AML-193 (cell line): ENCODE measurements at places on chromosomes 7 and 10.

DNA sequence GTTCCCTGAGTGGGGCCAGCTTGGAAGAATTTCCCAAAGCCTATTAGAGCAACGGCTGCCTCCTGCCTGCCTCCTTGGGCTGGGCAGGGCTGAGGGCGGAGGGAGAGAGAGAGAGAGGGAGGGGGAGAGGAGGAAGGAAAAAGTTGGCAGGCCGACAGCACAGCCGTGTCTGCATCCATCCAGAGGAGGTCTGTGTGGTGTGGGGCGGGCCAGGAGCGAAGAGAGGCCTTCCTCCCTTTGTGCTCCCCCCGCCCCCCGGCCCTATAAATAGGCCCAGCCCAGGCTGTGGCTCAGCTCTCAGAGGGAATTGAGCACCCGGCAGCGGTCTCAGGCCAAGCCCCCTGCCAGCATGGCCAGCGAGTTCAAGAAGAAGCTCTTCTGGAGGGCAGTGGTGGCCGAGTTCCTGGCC is at the start of gene AQP1:
AQP1 (plus strand) TSS at position 293 of the 409 bp plus-strand sequence; CDS start at position 350, 57 bp downstream.
- DNase-seq, result no peak

DNA sequence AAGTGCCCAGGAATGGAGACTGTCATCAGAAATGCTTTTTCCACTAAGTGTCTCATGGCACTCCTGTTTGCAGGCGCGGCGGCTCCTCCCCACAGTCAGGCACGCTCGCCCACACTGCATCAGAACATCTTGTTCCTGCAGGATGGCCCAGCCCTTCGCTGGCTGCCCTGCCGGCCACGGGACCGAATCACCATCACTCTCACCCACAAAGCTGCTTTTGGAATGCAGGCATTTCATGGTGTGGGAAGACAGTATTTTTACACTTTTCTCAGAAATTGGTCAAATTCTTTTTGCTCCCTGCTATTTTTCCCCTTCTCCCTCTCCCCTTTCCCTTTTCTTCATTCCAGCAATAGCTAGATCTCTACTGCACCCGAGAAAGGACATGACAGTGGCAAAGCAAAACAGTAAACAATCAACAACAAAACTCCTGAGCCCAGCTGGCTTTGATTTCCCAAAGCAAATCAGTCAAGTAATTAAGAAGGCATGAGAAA is 176.1 kb upstream of the TNS3 start:
- DNase-seq, result no peak

DNA sequence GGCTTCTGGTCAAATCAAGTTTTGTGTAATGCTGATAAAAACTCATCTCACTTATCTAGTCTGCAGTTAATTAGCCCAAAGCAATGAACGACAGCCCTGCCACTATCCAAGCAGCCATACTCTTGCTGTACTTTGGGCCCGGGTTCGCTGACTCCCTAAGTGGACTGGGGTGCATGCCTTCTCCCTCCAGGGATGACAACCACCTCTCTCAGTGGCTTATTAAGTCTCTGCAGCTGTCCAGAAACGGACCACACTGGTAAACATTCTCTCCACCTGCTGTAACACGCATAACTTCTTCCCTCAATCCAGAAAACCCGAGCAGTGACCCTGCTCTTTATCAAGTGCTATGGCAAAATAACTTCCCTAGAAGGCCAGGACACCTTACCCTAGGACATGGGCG is 3.9 kb downstream of the FBXW4 start:
- DNase-seq, result no peak

GRCh38 chr7:113752289-113752688 is 166.5 kb downstream of the PPP1R3A start:
- no peak for DNase-seq

DNA sequence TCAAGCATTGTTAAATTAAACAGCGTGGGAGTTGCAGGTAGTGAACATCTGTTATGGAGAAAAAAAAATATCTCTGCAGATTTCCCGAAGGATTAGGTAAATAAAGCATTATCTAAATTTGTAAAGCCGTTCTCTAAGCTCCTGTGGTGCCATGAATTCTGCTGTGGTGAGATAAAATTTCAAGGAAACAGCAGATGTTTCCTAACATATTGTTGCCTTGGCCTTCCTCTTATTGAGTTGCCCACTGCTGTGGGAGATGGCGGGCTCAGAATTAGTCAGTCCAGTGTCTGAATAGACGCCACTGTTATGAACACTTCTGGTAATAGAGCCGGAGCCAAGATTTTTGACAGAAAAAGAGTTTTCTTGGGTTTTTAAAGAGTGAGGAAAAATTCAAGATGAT is 82.6 kb upstream of the ELMO1 start:
- no peak for DNase-seq

DNA sequence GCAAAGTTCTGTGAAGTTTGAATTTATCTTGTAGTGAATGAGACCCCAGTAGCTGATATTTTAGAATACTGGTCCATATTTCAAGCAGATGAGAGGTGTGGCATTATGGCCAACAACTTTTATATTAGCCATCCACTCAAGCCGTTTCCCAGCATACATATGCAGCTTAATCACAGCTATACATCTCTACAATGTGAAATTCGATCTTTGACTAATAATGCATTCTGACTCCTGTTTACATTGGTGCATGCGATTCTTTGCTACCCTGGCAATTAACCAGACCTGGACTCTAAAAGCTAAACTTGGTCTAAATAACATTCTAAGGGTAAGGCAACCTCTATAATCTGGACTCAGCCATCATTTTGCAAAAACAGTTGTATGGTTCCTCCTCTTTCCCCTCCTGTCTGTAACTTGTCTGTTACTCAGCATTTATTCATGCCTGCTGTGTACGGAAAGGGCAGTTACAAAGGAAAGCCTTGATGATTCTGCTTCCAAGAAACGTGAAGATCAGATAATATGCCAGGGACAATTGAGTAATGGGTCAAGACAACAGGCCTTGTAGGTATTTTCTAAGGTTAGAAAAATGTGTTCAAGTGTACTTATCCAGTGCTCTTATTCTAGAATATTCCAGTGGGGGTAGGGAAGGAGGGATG is 50.6 kb downstream of the PNLIPRP2 start:
- no peak for DNase-seq

DNA sequence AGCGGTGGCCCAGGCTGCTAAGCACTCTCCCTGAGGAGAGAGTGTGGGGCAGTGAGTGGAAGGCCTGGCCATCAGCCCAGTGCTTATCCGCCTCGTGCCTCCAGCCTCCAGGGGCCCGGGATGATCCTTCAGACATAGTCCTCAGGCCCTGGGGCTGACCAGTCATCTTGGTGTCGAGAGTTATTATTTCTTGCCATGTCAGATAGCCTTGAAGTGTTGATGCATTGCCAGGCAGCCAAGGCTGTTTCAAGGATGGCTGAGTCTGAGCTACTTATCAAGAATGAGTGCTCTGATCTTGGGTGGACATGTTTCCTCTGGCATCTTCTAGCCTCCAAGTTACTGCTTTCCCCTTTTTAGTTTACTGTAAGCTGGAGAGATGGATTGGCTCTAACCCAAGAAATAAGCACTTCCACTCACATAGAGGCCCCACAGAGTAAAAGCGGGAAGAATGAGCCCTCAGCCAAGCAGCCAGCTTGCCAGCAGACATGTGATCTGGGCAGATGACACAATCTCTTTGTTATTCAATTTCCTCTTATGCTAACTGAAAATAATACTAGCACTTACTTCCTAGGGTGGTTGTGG is 136.5 kb upstream of the NAMPT start:
- DNase-seq, result peak; percentile 87

- no peak for DNase-seq
Measured at GRCh38 chr7:40393660-40394059, 258.9 kb downstream of the SUGCT start.

- no peak for DNase-seq
Measured at GRCh38 chr7:73356159-73356558, 28.2 kb downstream of the FKBP6 start.

GRCh38 chr10:4494551-4494950 is 331.5 kb upstream of the AKR1E2 start:
- no peak for DNase-seq

DNA sequence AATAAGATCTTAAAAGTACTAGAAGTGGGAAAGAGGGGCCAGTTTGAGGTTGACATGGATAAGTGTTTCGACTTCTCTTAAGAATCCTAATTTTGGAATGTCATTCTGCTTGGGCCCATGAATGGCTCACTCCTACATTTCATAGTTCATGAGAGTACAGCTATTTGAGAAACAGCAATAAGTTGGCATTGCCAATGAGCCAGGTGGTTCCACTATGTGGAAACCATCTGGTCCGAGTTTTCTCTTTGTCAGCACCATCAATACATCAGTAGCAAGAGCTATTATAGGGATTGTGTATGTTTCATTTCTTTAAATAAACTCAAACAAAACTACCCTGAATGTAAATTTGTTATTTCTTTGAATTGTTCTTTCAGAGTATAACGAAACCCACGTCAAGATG is 78.1 kb upstream of the NEBL start:
- DNase-seq, result no peak

- DNase-seq, result no peak
Measured at GRCh38 chr10:98929709-98930108, 305.9 kb downstream of the HPSE2 start.

- DNase-seq, result no peak
Measured at GRCh38 chr7:123746931-123747488, 1.8 kb downstream of the WASL start.

- no peak for DNase-seq
Measured at GRCh38 chr10:126685756-126686155, 15.3 kb upstream of the C10orf90 start.

GRCh38 chr7:28725045-28725642 is 233.0 kb downstream of the TRIL start:
- no peak for DNase-seq

DNA sequence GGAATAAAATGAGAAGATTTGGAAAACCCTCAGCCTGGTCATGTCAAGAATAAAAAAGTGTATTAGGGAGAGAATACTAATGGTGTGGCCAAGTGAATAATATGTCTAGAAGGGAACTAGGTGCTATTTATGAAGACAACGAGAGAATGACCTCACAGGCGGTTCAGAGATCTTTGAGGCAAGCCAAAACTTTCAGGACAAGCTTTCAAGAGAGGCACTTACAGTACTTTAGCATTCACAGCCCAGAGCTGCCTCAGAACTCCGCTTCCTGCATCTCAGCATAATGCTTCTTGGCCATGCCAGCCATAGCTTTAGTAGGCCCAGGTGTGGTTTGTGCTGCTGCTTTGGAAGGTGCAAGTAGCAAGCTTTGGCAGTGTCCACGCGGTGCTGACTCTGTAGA is 37.2 kb upstream of the CCDC7 start:
- no peak for DNase-seq

DNA sequence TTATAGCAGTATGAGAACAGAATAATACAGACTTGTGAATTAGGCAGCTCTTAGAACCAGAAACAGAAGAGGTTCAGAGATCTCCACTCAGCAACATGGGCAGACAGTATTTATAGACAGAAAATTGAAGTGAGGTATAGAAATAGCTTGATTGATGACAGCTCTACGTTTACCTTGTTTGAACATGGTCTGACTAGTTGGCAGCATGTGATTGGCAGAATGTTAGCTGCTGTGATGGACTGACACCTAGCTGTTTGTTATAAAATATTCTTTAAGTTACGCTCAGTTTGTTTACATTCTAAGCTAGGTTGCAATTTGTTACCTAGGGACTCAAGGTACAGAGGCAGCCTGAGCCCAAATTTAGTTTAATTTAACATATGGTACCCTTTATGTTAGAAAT is 73.7 kb upstream of the TMEM229A start:
- no peak for DNase-seq

DNA sequence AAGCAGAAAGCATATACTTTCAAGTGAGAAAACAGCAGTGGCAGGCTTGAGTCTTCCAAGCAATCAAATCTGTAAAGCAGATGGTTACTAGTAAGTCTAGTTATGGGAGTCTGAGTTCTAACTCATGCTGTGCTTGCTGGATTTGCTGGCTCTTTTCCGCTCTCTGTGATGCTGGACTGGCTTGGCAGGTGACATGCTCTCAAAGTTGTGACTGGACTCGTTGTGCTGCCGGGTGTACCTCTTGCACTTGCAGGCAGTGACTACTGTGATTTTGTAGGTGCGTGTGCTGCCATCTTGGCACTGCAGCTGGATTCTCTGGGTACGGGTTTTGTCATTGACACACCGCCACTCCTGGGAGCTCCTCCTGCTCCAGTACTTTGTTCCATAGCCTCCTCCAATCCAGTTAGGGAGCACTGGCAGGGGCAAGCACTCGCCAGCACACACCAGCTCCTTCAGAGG is 3.1 kb downstream of the SOSTDC1 start:
- no peak for DNase-seq
